ENCODE measurements at places on chromosomes 11 and 22. TPM values are rescaled to one million over a fixed set of nuclear protein-coding genes. Genes with fewer than 3 reads are reported as not detected.

The ARHGAP20 gene
- 0.57 TPM for total RNA-seq

GRCh38 chr11:85627332-85627997 lies at the start of gene DLG2:
Gene DLG2, minus strand, starts transcription at chr11:85627344.
- peak; percentile 11 for DNase-seq

The PLCB3 gene
- 5.8 TPM for total RNA-seq

GRCh38 chr22:32932176-32932575 lies 126.0 kb downstream of the SYN3 start:
- no peak for DNase-seq

The PRG3 gene
- 83.9 TPM for total RNA-seq

DNA sequence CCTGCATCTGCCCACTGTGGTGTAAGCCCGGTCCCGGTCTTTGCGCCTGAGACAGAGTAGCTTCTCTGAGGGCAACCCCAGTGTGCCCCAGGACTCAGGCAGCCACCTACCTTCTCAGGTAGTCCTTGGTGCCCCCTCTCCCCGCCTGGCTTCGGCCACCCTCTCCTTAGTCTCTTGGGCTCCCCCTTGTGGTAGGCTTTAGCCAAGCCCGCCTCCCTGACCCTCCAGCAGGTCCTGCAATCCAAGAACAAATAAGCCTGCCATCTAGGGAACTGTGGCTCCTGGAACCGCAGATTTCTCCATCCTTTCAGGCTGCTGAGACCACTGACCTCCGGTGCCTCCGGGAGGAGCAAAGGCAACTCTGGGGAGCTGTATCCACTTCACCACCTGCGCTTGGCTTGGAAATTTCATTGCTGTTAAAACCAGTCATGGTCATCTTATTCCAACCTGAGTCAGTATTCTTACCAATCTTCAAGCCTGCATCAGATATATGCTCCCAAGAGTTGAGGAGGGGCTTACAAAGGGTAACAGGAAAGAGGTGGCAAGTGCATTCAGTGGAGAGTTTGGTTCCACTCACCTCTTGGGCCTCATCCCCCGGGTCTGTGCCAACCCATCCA lies 52.8 kb upstream of the TENM4 start:
- peak; percentile 56 for DNase-seq

- no peak for DNase-seq
Observed at GRCh38 chr22:24706054-24706453, 68.5 kb downstream of the PIWIL3 start.
